ENCODE measurements at places on chromosomes 2 and 18.

DNA sequence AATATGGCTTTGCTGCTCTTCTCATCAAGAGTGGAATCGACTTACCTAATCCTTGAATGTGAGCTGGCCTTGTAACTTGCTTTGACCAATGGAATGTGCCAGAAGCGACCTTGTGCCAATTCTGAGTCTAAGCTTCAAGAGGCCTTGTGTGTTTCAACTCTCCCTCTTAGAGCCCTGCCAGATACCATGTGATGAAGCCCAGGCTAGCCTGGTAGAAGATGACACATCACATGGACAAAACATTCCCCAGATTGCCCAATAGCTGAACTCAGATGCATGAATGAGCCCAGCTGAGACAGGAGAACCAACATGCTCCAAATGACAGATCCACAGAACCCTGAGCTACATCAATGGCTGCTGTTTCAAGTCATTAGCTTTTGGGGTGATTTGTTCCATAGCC is 4.2 kb upstream of the KLHL14 start:
- DNase-seq = no peak

- DNase-seq = no peak
Observed at GRCh38 chr2:56088411-56088810, 95.4 kb upstream of the CCDC85A start.

- no peak for DNase-seq
Observed at GRCh38 chr2:67259556-67260342, 137.4 kb upstream of the ETAA1 start.

DNA sequence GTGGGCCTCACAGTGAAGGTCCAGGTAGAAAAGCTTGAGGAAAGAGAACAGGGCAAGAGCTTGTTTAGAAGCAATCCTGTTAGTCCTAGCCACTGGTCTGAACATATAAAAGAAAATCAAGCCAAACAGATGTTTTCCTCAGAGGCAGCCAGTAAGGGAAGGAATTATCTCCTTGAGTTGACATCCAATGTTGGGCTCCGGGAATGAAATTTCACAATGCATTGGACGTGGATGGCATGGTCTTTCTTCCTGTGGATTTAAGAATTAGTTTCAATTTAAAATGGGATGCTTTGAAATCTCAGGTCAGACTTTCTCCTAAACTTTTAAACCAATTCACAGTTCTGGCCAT is 92.1 kb downstream of the ACKR3 start:
- no peak for DNase-seq

DNA sequence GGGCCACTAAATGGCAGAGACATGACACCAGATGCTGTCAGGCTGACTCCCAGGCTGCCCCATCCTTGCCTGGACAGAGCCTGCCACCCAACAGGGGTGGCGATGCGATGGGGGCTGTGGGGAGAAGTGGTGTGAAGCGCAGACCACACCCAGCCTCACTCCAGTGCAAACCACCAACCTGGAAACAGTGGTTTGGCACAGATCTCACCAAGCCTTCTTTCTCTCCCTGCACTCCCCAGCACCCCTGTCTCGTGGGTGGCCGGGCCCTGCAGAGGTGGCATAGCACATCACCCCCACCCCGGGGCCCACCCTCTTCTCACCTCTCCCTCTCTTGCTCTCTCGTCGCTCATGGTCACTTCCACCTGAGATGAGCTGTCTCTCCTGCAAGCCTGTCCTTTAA is 32.6 kb downstream of the CIB4 start:
- no peak for DNase-seq

DNA sequence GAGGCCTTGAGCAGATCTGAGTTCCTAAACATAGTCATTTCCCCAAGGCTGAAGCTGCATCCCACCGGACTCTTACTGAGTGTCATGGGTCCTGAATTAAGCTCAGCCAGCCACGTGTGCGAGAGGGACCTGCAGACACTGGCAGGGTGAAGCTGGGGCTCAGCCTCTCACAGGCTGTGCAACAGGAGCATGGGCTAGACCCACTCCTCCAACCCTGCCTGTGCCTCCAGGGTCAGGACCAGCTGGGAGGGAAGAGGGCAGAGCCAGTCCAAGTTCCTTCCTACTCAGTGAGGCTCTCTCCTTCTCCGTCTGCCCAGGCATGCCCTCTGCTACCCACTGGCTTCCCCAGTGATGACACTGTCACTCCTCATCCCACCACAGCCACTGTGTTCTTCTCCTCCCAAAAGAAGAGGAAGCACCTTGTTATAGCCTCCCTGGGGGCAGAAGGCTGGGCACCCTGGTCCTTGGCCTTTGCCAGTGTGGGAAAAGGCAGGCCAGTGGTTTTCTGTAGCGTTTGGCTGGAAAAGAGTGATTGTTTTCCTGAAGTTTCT is 78.9 kb downstream of the KCNF1 start:
- DNase-seq = no peak

DNA sequence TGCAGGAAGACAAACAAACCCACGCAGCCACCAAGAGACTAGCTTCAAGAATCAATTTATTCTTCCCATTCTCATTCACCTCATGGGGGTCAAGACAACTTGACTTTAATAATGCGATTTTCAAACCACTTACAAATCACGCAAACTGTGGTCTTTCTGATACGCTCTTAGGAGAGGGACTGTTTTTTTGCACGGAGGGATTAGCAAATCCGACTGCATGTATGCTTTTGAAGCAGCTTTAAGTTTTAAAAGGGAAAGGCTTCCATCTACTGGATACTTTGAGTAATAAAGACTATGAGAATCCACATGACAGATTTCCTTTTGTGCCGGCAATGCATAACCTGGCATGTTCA is 322.9 kb upstream of the KCNJ3 start:
- peak; percentile 16 for DNase-seq

GRCh38 chr2:7527165-7527722 is 610.0 kb downstream of the RNF144A start:
- DNase-seq = no peak

GRCh38 chr2:8527031-8527430 is 154.8 kb upstream of the ID2 start:
- DNase-seq = no peak

DNA sequence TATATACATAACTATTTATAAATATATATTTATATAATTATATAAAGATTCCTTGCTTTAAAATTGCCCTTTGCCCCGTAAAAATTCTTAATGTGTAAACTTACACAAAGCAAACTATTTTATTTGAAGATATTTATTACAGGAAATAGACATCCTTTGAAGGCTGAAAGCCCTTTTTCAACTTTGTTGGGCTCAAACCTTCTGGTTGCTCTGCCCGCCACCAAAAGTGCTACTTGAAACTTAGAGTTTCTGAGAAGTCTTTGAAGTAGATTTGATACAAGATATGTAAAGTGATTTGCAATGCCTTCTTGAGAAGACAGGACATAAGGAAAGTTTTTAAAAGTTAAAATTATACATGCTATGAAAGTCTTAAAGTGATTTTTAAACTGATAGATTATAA is 36.6 kb upstream of the METAP1D start:
- no peak for DNase-seq

GRCh38 chr2:172484253-172484652 is 56.9 kb downstream of the ITGA6 start:
- DNase-seq = no peak

- no peak for DNase-seq
Observed at GRCh38 chr2:220550995-220551700, 923.7 kb downstream of the SLC4A3 start.

GRCh38 chr2:144146076-144146475 is 373.8 kb downstream of the ZEB2 start:
- no peak for DNase-seq

- no peak for DNase-seq
Observed at GRCh38 chr18:42258301-42258965, 303.4 kb downstream of the PIK3C3 start.

GRCh38 chr2:17043173-17043572 is 377.5 kb upstream of the CYRIA start:
- DNase-seq = no peak

DNA sequence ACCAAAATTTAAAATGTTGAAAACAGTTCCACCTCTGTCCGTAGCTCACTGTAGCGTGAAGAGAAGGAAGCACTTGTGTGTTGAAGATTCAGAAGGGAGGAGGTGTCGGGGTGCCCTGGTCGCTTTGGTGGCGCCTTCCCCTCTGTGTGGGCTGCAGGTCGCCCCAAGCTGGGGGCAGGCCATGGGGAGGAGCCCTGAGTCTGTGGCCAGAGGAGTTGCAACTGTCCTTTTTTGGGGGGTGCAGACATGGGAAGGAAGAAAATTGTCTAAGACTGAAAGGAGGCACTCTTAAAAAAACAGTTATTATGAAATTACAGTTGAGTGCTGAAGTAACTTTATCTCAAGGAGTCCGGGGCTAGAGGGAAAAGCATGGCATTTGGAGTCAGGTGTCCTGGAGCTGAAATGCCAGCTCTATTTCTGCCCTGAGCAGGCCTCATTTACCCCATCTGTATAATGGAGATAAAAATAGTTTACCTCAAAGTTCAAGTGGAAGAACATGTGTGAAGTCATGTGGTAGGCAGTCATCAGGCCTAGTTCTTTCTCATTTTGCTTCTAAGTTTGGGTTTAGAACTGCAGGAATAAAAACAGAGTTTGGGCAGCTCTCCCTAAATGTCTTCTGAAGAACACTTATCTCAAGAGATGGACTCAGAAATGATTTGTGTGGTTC is 82.1 kb downstream of the RNF144A start:
- DNase-seq = no peak

- DNase-seq = no peak
Observed at GRCh38 chr2:204966245-204966644, 421.0 kb downstream of the PARD3B start.

DNA sequence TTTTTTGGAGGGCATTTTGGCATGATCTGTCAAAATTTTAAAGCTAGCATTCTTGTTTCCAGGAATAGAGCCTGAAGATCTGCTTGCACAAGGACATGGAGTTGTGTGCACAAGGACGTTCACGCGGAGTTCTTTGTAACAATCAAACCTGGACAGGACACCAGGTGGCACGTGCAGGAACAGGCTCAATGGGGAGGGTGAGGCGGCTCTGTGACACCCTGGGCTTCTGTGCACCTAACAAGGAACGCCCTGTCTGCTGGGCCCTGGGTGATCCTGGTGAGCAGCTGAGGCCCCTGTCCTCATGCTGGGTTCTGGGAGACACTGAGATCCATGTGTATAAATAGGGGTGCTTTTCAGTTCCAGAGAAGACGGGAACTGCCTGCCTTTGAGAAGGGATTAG is 93.1 kb upstream of the PXDN start:
- no peak for DNase-seq

- no peak for DNase-seq
Observed at GRCh38 chr2:238684362-238685326, 163.2 kb upstream of the TWIST2 start.

GRCh38 chr2:191218292-191218898 is 26.8 kb upstream of the MYO1B start:
- DNase-seq = no peak

GRCh38 chr2:155663265-155663664 is 669.3 kb downstream of the NR4A2 start:
- no peak for DNase-seq

- DNase-seq = no peak
Observed at GRCh38 chr2:111665551-111666116, 218.4 kb downstream of the ANAPC1 start.

GRCh38 chr18:48792141-48792540 is 158.6 kb downstream of the SMAD7 start:
- no peak for DNase-seq

GRCh38 chr2:643761-644160 is 33.4 kb downstream of the TMEM18 start:
- DNase-seq = no peak

- no peak for DNase-seq
Observed at GRCh38 chr18:11520536-11520935, 88.9 kb upstream of the SLC35G4 start.

DNA sequence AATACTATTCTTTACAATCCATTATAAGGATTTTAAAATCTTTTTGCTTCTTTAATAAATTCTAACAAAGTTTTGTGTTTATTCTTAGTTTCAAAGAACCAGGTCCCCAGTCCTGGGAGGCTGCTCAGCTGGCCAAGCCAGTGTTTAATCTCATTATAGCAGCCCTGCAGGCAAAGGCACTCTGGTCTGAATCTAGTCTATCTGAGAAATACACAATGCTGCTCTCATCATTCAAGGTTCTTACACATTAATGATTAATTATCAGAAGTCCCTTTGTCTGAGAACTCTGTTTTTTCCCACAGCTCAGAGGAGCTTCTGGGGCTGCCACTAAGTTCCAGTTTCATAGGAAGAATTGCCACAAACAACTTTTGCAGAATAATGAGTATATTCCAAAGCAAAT is 27.7 kb downstream of the KCTD18 start:
- DNase-seq = no peak

DNA sequence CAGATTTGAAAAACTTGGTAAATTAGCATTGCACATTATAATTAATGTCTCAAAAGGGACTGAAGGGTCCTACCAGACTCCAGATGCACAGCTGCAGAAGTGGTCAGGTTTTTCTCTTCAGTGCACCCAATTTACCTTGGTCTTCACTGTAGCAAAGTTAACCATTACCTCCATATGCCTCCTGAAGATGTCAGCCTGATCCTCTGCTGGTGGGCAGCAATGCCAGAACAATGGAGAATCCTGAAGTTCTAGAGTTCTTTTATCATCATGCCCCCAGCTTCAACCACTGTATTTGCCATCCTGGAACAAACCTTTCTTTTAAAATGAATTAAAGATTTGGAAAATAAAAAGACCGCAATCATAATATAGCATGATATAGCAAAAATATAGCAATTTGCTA is 1774.8 kb upstream of the CELF4 start:
- no peak for DNase-seq

DNA sequence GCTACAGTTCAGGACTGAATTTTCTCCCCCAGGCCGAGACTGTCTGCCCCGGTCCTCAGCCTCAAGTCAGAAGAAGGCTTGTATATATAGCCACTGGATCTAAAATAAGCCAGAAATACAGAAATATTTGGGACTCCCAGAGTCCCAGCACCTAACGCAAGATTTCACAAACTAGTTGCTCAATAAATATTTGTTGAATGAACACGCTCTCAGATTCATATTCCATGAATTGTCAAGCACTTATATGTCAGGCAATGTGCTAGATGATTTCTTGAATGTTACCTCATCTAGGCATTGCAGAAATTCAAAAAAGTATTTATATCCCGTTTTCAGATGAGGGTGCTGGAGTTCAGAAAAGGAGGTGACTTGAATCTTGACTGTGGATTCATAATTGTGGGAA is 163.7 kb upstream of the KLHL29 start:
- DNase-seq = no peak

DNA sequence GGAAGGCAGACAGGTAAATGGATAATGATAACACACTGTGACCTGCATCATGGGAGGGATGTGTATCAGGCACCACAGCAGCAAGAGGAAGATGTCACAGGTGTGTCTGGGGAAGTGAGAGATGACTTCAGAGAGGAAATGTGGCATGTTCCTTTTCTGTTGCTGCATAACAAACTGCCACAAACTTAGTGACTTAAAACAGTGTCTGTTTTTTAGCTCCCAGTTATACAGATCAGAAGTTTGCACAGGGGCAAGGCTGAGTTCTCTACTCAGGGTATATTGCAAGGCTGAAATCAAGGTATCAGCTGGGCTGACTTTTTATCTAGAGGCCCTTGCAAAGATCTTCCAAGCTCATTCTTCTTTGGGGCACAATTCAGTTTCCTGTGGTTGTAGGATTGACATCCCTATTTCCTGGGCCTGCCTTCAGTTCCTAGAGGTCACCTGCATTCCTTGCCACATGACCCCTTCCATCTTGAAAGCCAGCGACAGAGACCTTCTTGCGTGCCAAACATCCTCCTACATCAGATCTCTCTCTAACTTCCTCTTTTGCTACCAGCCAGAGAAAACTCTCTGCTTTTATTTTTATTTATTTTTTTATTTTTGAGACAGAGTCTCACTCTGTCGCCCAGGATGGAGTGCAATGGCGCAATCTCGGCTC is 2.1 kb upstream of the MAP3K2 start:
- DNase-seq = no peak

- no peak for DNase-seq
Observed at GRCh38 chr18:72470391-72470790, 73.8 kb downstream of the CBLN2 start.

GRCh38 chr2:1742681-1743395 is 1.5 kb downstream of the PXDN start:
- DNase-seq = no peak

All from NCI-H1930 (cell line).